ENCODE measurements at places on chromosomes 16 and 17. TPM values are rescaled to one million over a fixed set of nuclear protein-coding genes. Genes with fewer than 3 reads are reported as not detected.

The MYO15B gene
- 11.3 TPM for total RNA-seq

DNA sequence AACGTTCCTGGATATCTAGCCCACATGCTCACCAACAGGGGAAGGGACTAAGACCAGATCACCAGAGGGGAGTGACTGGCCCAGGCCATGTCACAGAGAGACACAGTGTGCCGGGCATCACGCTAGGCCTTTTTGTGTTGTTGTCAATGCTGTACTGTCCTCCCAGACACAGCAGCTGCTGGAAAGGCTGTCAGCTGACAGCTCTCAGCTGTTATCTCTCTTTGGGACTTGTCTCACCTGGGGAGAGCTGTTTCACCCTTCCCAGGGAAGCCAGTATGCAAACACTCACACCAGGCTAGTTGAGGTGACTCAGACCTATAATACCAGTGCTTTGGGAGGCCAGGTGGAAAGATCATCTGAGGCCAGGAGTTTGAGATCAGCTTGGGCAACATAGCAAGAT lies 19.4 kb downstream of the UNC45B start:
- no peak for DNase-seq

- DNase-seq: no peak
Measured at GRCh38 chr17:69466905-69467667, 52.6 kb downstream of the MAP2K6 start.

The GFER gene
- 29.1 TPM for total RNA-seq

- DNase-seq: no peak
Measured at GRCh38 chr16:85046472-85046916, 18.9 kb downstream of the KIAA0513 start.

DNA sequence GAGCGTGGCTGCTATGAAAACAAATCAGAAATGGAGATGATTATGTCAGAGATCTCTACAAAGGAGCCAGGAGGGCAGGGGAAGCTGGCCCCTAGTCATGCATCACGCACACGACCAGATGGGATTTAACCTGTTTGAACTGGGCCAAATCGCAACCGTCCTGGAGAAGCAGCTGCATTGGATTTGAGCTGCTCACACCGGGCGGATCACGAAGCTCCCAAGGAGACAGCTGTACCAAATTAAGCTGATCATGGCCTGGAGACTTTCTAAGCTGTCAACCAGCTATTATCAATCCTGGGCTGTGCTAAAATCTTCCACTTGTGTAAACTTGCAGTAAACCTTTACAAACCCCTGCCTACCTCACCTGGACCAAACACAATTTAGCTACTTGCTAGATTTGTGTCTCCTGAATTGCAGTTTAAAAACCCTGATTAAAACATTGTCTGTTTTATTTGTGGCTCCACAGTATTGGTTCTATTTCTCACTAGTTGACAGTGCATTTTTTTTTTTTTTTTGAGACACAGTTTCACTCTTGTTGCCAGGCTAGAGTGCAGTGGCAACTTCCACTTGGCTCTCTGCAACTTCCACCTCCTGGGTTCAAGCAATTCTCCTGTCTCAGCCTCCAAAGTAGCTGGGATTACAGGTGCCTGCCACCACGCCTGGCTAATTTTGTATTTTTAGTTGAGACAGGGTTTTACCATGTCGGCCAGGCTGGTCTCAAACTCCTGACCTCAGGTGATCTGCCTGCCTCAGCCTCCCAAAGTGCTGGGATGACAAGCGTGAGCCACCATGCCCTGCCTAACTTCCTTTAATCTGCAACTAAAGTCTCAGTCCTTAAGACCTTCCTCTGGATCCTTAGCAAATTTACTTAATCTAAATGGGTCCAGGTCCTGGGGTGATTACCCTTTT lies 98.3 kb upstream of the GRIN2A start:
- DNase-seq: no peak

The FAM171A2 gene
- total RNA-seq: 0.10 TPM

GRCh38 chr17:18300725-18301480 lies 13.9 kb downstream of the TOP3A start:
- DNase-seq: no peak

The CDRT15L2 gene
- not detected for total RNA-seq

The HOXB8 gene
- total RNA-seq: not detected

- DNase-seq: no peak
Measured at GRCh38 chr17:15452746-15453145, 14.7 kb downstream of the CDRT4 start.

DNA sequence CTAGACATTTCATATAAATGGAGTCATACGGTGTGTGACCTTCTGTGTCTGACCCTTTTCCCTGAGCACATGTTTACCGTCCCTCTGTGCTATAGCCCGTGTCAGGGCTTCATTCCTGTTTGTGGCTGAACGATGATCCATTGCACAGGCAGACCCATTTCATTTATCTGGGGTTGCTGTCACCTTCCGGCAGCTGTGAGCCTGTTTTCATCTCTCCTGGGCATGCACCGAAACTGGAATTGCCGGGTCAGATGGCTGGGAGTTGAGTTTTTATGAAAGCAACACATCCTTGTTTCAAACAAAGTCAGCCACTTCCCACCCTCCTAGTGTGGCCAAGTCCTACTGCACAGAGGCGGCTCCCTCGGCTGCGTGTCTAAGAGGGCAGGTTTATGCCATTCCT lies 25.5 kb downstream of the BAIAP2 start:
- no peak for DNase-seq

DNA sequence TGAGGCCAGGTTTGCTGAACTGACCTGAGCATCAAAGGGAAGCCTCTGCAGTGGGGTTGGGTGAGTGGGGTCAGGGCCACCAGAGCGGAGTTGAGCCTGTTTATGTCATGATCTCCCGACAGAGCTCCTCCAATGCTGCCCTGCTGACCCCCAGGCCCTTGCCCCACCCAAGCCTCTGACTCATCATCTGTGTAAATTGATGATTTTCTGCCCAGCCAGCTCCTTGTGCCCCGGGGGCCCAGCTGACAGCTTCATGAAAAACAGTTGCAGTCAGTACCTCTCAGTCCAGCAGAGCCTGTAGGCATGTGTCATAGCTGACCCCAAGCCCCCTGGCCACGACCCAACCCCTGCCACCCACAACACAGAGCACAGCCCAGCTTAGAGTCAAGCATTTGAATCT lies 134.9 kb downstream of the CCT6B start:
- no peak for DNase-seq

DNA sequence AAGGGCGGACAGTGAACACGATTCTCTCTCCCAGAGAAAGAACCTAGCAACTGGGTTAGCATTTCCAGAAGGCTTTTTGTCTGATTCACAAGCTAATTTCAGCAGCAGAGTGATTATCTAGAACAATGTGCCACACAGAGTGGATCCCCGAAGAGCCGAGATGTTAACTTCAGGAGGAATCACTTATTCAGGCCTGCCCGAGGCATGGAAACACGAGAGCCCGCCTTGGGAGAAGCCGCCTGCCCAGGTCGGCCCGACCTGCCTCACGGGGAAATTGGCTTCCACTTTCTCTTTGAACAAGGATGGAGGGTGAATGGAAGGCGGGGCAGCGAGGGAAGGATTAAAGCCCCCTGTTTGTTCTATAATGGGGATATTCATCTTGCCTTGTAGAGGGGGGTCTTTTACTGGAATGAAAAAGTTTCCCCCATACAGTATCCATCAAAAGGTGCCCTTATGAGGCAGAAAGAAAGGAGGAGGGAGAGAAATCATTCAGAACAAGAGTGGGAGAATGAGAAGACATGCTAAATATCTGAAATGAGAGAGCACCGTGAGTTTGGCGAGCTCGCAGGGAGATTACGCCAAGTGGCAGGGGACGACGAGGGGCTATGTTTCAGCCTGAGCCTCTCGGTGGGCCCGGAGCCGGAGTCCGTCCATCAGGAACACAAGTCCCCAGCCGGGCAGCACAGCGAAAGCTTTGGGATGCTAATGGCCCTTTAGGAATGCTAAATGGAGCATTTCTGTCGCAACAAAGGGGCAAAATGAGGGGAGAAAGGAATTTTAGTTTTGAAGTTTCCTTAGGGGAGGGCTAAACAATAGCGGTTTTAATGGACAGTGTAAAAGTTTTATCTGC lies 33.0 kb downstream of the NTN1 start:
- DNase-seq: no peak

DNA sequence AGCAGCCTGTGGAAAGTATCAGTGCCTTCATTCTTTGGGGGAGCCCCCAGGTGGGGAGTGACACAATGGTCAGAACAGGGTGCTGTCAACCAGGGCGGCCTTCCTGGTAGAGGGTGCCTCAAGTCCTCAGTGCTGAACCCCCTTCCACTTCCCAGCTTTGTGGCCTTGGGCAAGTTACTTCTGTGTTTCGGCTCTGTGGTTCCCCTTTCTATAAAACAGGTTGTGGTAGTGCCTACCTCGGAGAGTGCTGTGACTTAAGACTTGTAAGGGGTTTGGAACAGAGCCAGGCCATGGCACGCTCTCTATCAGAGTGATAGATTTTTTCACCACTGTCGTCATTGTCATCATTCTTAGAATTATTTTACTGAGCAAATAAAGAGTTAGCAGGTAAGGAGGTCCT lies 141.1 kb downstream of the CCDC182 start:
- DNase-seq: peak; percentile 79

GRCh38 chr16:86252596-86252995 lies 257.7 kb upstream of the FOXF1 start:
- DNase-seq: no peak

GRCh38 chr16:20676837-20677236 lies 20.6 kb downstream of the ACSM1 start:
- DNase-seq: no peak

- no peak for DNase-seq
Measured at GRCh38 chr17:54848368-54848987, 52.2 kb upstream of the TOM1L1 start.

The ABHD15 gene
- total RNA-seq: 18.5 TPM

The PIK3R5 gene
- total RNA-seq: 50.3 TPM

GRCh38 chr17:35775583-35775982 lies 14.9 kb downstream of the C17orf50 start:
- no peak for DNase-seq

GRCh38 chr17:17073030-17073564 lies 30.8 kb downstream of the MPRIP start:
- DNase-seq: no peak

- peak; percentile 41 for DNase-seq
Measured at GRCh38 chr16:84616515-84616914, 1.4 kb downstream of the COTL1 start.

- peak; percentile 88 for DNase-seq
Measured at GRCh38 chr17:78133971-78134898, 3.7 kb downstream of the TMC8 start.

GRCh38 chr16:80554033-80554432 lies 13.2 kb downstream of the DYNLRB2 start:
- DNase-seq: no peak

DNA sequence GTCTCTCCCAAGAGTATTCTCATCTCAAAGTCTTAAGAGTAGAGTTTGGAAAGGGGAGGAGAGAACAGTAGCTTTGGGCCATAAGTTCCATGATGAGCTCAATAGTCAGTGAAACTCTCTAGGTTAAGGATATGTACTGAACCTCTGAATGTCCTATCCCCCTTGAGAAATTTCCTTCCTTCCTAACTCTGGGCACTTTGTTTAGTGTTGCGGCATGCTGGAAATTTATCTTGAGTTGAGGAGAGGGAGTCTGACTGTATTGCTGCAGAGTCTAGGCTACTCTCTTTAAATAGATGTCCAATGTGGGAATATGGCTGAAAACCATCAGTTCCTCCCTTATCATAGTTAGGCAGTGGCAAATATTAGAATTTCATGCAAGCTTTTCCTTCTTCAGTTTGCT lies 16.1 kb downstream of the MRTFB start:
- no peak for DNase-seq

The RASL10B gene
- total RNA-seq: 0.08 TPM

The GFAP gene
- not detected for total RNA-seq

The BAIAP2 gene
- total RNA-seq: 1.5 TPM

GRCh38 chr17:9273428-9274391 lies 252.4 kb downstream of the NTN1 start:
- no peak for DNase-seq

The TPSAB1 gene
- total RNA-seq: not detected

The ZG16 gene
- not detected for total RNA-seq

- no peak for DNase-seq
Measured at GRCh38 chr16:87048730-87049115, 268.5 kb downstream of the C16orf95 start.

The C16orf74 gene
- 0.33 TPM for total RNA-seq

DNA sequence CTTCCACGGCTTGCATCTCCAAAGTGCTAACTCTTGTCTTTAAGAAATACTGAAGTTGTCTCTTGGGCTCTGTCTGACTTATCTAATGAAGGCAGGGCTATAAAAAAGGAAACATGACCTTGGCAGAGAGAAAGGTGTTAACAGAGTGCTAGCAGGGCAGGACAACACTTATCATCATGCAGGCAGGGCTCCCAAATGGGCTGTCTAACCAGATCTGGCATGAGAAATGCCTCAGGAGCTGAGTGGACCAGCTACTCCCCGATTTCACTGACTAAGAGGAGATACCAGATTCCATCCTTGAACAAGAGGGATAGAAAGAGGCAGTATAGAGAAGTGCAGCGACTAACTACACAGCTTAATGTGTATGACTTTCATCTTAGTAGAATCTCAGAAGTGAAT lies 32.6 kb downstream of the PMP22 start:
- DNase-seq: no peak

GRCh38 chr17:7912927-7913524 lies 3.1 kb downstream of the RNF227 start:
- DNase-seq: peak; percentile 49

- DNase-seq: no peak
Measured at GRCh38 chr16:8649829-8650554, 24.4 kb upstream of the ABAT start.

DNA sequence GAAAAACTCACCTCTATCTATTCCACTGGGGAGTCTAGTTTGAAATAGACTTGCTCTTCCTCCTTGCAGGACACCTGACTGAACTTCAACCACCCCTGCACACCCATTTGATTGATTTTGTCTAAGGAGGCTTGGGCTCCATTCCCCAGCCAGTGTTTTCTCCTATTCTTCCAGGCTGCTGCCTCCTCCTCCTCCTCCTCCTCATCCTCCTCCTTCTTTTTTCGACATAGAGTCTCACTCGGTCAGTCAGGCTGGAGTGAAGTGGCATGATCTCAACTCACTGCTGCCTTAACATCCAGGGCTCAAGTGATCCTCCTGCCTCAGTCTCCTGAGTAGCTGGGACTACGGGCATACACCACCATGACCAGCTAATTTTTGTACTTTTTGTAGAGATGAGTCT lies 1.8 kb upstream of the DLX4 start:
- DNase-seq: no peak

GRCh38 chr16:1099189-1100083 lies 3.4 kb upstream of the C1QTNF8 start:
- DNase-seq: no peak

All from activated CD4-positive, alpha-beta memory T cell treated with anti-CD3 and anti-CD28 coated beads, Interleukin-2, amount 10 ng/mL, durations not matched to agents 7 days and 5 days (primary cell).